ELR (cell line): ENCODE measurements at places on chromosomes 16 and 17.
A peak's percentile ranks its signal among the peaks of the same experiment; 100 is the strongest.

- no peak for DNase-seq
Observed at GRCh38 chr16:49441366-49441780, 67.8 kb downstream of the C16orf78 start.

DNA sequence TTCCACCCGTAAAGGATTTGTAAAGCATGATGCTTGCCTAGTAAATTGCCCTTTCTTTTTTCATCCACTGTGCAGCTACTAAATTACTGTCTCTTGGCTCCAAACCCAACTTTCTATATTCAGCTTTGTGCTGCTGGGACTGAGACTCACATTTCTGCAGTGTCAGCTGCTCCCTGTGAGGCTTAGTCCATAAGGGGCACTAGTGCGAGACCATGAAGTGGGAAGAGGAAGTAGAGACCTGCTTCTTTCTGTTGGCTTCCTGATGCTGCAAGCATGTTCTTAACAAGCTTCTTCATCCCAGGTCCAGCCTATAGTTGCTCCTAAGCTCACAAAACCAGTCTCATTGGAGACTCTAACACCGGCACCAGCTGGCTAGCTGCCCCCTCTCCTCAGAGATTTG lies 74.9 kb upstream of the HS3ST2 start:
- DNase-seq: no peak

DNA sequence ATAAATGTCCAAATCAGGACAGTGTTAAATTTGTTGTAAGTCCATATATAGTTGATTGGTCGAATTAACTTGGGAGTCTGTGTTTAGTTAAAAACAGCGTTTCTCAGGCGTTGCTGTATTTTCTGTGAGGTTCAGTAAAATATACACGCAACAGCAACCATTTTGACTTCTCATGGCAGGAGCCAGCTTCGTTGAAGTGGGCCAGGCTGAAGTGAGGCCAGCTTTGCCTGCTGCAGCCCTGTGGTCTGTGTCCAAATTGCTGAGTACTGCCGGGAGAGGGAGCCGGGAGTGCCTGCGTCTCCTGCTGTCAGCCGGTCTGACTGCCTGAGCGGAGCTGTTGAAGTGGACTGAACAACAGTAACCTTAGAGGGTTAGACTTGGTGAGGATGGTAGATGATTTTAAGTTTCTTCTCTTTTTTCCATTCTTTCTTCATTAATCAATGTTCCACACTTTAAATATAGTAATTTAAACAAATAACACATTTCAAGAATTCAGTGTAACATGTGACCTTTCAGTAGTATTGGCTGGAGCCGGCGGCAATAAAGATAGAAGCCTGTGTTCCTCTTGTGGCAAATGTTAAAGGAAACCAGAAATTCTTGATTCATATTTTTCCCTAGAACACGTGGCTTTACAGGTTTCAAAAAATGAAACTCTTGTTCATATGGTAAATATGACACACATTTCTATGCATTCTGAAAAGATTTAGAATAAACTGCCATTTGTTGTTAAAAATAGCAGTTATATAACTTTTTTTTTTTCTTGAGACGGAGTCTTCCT lies 37.0 kb upstream of the ZNF750 start:
- DNase-seq: peak; percentile 49

DNA sequence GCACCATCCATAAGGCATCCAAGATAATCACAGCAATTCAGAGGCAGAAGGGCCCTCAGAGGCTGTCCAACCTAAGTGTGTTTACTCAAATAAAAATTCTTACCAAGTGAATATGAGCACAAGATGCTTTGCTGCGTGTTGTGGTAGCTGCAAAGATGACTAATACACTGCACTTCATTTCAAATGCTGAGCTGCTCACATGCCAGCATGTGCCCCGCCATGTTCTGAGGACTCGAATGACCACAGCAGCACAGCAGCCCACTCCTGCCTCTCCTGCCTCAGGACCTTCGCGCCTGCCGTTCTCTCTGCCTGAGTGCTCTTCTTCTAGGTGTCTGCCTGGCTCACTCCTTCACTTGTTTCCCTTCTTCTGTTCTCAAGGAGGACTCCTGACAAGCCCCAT lies 19.0 kb downstream of the PIK3R5 start:
- DNase-seq: peak; percentile 86

DNA sequence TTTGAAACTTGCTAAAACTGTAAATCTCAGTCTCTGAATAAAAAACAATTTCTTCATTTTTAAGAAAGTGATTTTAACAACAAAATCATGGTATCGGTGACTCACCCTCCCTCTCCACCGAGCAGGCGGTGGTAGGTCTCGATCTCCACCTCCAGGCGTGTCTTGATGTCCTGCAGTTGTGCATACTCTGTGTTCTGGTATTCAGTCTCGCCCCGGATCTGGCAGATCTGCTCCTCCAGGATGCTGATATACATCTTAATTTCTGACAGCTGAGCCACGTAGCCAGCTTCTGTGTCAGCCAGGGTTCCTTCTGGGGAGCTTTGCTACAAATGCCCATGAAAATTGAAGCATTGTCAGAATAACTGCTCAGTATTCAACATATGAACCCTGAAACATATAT lies 15.4 kb upstream of the KRT24 start:
- no peak for DNase-seq

DNA sequence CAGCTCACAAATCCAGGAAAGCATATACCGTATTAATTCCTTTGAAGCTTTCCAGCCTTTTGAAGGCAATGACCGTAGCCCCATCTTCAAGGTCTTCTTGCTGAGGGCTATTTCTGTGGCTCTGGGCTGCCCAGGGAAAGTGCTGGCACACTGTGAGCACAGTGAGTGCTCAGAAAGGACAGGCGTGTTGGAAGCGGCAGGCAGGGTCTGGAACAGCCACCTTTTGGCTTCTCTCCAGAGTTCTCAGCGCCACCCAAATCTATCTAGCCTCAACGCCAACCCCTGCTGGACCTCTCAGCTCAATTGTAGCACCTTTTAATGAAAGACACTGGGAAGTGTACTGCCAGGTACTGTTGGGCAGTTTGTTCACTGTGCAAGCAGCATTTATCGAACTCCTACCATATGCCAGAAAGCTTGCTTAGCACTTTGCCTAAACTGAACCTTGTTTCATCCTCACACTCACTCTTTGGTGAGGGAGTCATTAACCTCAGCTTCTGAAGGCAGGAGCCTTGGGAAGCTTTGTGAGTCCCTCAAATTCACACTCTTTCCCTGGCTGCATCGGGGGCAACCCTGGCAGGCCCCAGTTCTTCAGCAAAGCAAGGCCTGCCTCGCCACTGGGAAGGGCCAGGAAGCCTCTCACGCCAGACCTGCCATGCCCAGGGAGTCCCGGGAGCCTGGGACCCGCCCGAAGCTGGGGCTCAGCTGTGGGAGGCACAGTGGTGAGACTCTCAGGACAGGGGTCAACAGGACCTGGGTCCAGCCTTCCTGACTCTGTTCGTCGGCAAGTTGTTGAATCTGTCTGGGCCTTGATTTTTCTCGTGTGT lies 13.5 kb upstream of the CIBAR2 start:
- no peak for DNase-seq
